Heart left ventricle (tissue), 16 donors: ENCODE measurements at places on chromosomes 1 and 21.
A peak's percentile ranks its signal among the peaks of the same experiment; 100 is the strongest.

DNA sequence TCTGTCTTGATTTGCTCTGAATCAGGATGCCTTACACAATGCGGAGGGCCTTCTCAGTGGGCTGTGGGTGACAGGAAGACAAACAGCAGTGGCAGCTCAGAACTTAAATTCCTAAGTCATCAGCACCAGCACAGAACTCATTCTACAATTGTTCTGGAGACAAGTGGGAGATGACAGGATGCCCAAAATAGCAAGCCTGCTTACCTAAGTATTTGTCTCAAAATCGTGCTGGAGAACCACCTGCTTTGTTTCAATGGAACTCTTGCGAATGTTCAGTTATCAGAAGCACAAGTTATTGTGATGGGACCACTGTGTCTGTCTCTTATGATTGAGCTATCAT lies 76.1 kb downstream of the VCAM1 start:
- DNase-seq = no peak

DNA sequence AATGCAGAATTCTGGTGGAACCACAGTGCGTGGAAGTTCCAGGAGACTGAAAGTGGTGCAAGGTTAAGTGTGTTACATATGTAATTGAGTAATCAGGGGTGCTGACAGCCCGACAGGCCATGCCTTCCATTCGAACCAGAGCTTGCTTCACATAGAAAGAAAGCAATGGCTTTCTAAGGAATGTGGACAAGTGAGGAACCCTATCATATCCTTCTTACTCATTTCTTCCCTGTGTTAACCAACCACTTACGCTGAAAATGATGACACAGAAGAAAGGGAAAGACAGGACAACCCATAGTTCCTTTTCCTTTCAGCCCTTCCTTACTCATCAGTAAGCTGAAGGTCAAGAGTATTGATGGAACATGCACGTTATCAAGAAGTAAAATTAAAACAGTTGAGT lies 48.1 kb upstream of the KCNA3 start:
- DNase-seq = no peak

GRCh38 chr1:218480137-218480536 lies 135.0 kb downstream of the TGFB2 start:
- DNase-seq = no peak

DNA sequence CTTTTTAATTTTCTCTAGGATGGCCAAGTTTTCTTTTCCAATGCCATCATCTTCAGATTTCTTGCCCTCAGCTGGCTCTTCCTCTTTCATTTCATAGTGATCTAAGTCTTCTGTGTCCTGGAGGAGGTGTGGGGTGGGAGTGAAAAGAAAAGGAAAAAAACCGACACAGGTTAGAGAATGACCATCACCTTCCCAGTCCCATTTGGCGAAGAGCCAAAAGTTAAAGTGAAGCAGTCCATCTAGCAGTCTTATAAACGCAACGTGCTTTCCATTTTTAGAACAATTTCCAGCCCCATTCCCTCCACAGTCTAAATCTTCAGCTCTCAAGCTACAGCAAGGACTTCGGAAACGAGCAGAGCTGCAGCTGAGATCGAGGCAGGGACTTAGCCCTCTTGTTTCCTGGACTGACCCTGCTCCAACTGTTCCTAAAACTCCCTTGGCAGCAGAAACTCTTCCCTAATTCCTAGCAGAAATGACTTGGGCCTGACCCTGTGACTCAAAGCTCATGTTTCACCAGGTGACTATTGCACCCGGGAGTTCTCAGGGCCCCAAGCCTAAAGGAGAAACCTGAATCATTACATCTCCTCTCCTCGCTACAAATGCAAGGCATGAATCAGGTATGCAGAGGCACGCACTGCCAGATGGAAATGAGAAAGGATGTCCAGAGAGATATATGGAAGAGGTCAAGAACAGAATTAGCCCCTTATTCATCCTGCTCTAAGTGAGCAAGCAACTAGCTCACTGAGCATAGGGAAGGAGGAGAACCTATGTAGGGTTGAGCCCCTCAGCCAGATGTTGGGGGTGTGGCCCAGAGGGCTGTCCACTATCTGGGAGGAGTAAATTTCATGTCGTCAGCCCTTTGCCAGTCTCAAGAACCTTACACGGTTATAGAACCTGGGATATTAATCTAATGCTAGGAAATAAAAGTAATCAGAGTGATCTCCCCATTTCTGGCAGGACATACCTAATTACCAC lies 5.1 kb downstream of the UBE2Q1 start:
- DNase-seq = no peak

GRCh38 chr21:35578347-35578782 lies 482.0 kb downstream of the SETD4 start:
- DNase-seq = no peak

- DNase-seq = no peak
These were observed 376.3 kb downstream of the AMY1C start for GRCh38 chr1:104125970-104126369.

DNA sequence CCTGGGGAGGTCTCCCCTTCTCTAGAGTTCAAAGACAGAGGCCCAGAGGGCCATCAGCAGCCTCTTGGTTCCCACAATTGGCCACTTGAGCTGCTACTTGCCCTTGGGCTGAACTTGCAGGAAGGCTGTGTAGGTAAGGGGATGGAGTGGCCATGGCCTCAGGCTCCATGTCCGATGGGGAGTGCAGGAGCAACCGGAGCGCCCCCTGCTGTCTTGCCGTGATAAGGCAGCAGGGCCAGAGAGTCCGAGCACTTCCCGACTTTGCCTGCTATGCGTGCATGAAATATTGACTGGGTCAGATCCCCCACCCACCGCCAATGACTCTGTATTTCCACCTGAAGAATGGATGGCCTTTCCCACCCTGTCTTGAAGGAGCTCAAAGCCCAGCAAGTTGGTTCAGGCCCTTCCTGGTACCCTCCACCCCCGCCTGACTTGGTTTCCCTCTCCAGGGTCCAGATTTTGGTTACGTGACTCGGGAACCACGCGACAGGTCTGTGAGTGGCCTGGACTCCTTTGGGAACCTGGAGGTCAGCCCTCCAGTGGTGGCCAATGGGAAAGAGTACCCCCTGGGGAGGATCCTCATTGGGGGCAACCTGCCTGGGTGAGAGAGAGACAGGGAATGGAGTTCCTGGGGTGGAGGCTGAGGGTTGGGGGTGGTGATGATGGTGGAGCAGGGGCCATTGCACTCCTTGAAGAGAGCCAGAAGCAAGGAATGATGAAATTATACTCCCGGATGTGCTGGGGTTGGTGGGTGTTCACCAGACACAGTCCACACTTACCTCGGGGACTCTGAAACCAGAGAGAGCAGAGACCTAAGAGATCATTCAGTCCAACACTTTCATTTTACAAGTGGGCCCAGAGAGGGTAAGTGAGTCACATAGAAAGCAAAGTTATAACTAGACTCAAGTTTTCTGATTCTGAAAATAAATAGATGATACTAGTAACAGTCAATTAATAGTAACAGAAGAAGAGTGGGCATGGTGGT lies 25.6 kb downstream of the PADI3 start:
- no peak for DNase-seq

- no peak for DNase-seq
These were observed 46.2 kb downstream of the L1TD1 start for GRCh38 chr1:62240651-62241370.

DNA sequence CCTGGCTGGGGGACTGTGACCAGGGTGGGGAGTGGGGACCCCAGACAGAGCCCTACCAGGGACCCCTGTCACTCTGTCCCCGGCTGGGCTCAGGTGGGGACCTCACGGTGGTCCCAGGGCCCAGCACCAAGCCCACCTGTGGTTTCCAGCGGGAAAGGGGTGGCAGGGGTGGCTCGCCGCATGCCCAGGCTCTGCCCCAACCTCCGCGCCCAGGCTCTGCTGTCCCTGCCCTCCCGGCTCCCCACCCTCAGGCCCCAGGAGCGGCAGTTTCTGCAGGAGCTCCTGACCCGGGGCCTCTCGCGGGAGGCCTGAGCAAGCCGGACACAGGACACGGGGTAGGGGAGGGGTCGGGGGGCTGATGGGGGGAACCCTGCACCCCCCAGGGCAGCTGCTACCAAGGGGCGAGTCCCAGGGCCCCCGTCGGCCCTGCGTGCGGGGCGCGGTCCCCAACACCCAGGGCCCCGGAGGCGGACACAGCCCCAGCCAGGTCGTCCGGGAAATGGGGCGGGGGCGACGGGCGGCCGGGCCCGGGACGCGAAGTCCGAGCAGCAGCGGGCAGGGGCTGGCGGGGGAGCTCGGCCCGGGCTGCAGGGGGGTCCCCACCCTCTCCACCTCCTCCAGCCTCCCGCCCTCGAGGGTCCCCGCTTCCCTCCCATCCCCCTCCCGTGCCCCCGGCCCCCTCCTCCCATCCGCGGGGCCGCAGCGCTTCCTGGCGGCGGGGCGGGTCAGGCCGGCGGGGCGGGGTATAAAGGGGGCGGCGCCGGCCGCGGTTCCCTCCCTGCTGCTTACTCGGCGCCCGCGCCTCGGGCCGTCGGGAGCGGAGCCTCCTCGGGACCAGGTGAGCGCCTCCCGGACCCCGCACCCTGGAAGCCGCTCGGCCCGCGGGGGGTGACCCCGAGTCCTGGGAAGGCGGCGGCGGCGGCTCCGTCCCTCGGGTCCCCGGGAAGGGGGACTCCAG lies at the start of gene COL6A2:
Gene COL6A2 (plus strand): TSS at position 777 of the 958 bp plus-strand sequence.
- peak; percentile 79 for DNase-seq

- DNase-seq = no peak
These were observed 32.2 kb upstream of the IFNAR2 start for GRCh38 chr21:33197496-33197895.

DNA sequence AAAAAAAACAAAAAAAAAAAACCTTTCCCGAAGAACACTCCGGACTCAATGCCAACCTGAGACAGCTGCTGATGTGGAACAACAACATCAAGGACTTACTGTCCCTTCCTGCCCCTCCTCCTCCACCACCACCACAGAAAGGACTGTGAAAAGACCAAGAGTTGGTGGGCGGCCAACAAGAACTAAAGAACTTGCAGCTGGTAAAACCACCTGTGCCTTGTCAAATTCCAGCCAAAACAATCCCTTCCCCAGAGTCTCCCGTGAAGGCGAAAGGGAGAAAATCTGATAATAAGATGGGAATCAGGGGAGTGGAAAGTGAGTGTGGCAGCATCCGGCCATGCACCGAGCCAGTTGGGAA lies 88.9 kb downstream of the PROX1 start:
- no peak for DNase-seq

- DNase-seq = no peak
These were observed 30.3 kb downstream of the SMIM12 start for GRCh38 chr1:34829250-34829649.

DNA sequence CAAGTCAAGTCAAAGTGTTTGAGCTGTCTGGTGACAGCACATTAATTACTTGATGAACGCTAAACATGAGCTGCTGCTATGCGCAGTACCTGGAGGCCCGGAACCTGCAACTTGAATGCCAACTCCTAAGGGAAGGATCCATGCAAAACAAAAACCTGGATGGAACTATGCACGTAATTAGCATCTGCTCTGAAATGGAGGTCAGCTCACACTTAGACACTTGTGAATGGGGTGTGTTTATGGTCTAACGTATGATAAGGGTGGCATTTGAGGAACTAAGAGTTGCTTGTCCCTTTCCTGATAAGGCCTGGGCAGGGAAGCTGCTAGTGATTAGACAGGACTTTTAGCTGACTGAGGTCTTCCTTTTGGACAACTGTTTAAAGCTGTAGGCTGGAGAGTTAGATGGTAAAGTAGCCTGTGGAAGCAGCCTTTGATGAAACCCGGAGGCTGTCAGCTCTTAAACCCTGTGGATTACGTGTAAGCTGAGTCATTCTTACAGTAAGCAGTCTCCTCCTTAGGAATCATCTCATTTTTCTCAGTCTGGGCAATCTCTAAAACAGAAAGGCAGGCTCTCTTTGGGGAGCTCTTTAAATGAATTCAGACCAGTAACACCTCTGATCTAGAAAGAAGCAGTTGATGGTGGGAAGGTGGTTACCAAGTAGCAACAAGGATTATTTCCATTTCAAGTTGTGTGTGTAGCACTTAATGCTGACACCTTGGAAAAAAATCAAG lies 6.8 kb downstream of the TENT5C start:
- no peak for DNase-seq

GRCh38 chr1:37845049-37845646 lies 14.2 kb downstream of the MTF1 start:
- no peak for DNase-seq
